Activated B cell treated with CpG ODN at 0.5 μM for 24 hours (primary cell): ENCODE measurements at places on chromosomes 7 and 10. TPM values are rescaled to one million over a fixed set of nuclear protein-coding genes. Genes with fewer than 3 reads are reported as not detected.

STEAP2 gene
- not detected in 2 replicates for total RNA-seq

GIMAP5 gene
- total RNA-seq: 0.16 and 0.54 TPM in 2 replicates

GRCh38 chr7:16315280-16315679, 106.1 kb downstream of the CRPPA start:
- DNase-seq: no peak

DNA sequence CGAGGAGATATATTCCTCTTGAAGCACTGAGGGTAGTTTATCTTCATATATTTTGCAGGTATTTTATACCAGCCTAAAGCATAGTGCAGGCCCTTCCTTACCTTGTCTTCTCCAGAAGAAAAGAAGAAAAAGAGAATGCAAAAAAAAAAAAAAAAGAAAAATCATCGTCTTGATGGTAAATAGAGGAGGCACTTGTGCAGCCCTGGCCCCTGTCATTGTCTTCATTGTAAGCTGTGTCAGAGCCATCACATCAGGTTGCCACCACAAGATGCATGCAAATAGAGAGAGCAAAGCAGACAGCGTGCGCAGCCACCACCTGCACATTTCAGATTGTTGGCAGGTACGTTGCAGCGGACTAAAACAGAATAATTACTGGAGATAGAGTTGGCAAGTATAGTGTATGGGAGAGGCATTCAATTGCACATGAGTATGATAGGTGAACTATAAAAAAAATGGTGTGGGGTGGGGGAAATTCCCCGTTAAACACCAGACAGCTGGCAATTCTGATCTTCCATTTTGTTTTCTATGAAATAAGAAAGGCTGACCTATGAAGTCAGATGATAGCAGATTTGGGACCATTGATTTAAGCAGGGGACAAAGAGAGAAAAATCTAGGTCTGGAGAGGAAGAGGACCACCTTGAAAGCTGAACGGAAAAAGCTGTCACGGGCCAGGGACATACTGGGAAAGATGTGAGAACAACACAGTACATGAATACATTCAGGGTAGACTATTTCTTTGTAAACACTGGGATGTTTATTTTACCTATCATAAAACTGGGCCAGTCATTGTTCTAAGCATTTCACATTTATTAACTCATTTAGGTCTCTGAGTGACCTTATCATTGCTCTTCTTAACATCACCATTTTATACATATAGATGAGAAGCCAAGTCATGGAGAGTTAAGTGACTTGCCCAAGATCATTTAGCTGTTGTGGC, 306.3 kb upstream of the SP8 start:
- DNase-seq: no peak

TMEM229A gene
- not detected in 2 replicates for total RNA-seq

GRCh38 chr7:2641406-2642393, 9.9 kb downstream of the TTYH3 start:
- peak; percentile 66 for DNase-seq

ATG9B gene
- total RNA-seq: 1.8 and 2.3 TPM in 2 replicates

DNA sequence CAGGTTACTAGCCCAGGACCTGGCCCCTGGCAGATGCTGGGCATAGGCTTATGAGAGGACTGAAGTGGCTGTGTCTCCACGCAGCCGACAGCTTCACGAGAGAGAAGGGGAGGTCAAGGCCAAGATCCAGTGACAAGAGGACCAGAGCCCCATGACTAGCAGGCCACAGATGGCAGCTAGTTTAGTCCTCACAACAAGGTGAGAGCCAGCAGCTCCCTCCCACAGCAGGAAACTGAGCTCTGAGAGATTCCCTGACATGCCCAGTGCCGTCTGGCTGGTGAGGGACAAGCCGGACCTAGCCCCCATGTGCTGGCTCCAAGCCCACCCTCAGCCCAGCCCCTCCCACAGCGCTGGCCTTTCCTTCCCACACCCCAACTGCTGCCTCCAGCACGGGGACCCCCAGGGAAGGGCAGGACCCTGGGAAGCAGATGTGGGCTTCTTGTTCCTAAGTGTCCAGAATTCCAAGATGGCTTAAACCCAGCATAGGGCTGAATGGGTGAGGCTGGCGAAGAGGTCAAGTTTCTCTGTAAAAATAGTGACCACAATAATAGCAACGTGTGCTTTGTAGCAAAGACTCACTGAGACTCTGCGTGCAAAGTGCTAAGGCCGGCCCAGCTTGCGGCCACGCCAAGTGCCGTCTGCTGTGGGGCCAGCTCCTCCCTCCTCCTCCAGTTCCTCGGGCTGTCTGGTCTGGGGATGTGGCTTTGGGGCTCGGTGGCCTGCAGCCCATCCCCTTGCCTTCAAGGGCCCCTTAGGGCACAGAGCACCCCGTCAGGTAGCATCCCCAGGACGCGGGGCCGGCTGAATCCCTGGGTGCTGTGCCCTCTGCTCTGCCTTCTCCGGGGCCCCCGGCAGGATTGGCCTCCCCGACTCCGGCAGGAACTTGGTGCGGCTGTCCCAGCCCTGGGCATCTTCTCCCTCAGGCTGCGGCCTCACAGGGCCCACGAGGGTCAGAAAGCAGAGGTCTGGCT, 7.8 kb upstream of the FAM20C start:
- no peak for DNase-seq

NOS3 gene
- 0.10 and 0.22 TPM in 2 replicates for total RNA-seq

DNA sequence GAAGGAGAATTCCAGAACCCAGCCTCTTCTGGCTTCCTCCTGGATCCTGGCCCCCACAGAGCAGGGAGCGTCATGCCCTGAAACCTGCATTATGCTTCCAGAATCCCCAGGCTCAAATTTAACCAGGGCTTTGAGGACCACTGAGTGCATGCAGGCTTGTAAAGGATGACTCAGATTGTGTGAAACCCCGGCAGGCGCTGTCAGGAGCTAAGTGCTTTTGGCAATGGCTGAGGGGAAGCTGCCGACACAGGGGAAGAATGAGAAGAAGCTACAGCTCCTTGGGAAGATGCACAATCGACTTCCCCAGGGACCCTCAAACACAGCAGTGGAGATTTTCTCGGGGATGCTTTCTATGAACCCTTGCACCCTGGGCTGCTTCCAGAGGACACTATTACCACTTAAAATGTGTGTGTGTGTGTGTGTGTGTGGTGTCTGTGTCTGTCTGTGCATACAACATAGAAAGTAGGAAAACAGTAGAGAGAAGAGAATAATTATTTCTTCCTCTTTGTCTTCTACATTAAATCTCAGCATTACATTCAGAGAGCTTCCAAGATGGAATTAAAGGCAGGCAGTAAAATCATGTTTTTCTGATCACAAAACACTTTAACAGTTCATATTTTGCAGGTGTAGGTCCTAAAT, 183.5 kb upstream of the INHBA start:
- no peak for DNase-seq

DNA sequence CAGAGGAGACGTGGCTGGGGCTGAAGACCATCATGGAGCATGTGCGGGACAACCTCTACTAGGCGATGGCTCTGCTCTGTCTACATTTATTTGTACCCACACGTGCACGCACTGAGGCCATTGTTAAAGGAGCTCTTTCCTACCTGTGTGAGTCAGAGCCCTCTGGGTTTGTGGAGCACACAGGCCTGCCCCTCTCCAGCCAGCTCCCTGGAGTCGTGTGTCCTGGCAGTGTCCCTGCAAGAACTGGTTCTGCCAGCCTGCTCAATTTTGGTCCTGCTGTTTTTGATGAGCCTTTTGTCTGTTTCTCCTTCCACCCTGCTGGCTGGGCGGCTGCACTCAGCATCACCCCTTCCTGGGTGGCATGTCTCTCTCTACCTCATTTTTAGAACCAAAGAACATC, 22.0 kb upstream of the CPA5 start:
- no peak for DNase-seq

BICC1 gene
- not detected in 2 replicates for total RNA-seq

DNA sequence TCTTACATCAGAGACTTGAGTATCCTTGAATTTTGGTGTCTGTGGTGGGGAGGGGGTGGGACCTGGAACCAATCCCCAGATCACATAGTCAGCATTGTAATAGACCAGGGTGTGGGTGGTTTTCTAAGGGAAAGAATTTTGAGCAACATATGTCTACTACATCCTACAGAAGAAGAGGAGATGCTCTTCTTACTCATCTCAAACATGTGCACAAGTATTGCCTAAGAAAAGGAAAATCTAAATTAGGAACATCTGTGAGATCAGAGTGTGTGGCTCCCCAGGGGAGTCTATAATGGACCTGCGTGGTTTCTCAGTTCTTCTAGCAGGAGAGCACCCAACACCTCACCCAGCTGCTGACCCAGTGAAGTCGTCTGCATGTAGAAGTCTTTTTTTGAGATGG, 148.8 kb downstream of the CCDC3 start:
- DNase-seq: no peak

DNA sequence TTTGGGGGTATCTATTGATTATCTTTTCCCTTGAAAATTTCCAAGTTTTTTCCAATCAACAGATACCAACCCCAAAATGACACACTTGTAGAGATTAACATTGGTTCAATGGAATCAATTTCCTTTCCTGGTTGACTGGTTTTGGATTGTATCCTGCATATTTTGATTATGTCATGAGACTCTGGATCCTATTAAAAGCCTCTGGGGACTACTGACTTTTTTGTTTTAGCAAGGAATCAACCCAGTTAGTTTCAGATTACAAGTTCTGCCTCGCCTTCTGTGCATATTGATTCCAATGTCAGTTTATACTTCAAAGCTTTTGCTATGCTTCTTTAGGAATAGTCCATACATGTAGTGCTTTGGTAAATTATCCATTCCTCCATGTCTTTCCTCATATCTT, 29.2 kb downstream of the COPG2 start:
- DNase-seq: no peak

GRCh38 chr10:45461034-45461433, 87.0 kb downstream of the ALOX5 start:
- no peak for DNase-seq

GRCh38 chr7:94055963-94056362, 51.8 kb upstream of the BET1 start:
- DNase-seq: no peak

GRCh38 chr10:70188768-70189167, 18.5 kb upstream of the SAR1A start:
- no peak for DNase-seq

- DNase-seq: no peak
Measured at GRCh38 chr7:105079348-105079747, 65.3 kb downstream of the KMT2E start.

DNA sequence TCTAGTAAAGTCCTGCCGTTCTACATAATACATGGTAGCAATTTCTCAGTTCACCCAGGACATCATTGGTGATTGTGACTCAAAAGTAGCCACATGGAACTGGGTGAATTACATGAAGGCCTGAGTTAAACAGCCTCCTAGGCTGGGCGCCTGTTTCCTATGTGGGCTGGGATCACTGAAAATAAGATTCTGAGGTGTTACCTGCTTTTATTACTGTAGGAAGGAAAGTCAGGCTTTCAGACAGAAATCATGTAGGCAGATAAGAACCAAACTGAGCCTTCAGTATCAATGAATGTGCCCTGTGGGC, 160.4 kb downstream of the CAMK1D start:
- DNase-seq: no peak
